NCI-H2029 (cell line): ENCODE measurements at places on chromosomes 3 and 15.

DNA sequence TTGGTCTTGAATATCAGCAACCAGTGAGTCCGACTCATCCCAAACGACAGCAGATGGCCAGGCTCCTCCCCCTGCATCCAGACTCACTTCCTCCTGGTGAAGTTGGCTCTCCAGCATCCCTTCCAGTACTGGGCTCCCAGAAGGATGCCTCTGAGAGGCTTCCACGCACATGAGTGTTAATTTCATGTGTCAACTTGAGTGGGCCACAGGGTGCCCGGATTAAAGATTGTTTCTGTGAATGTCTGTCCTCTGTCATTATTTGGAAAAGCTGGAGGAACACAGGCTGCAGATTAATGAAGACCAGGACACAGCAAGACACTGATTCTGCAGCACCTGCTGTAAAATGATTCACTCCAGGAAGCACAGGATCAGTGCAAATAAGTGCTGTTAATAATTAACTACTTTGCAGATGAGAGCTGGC is 99.8 kb downstream of the ATP10A start:
- no peak for DNase-seq

DNA sequence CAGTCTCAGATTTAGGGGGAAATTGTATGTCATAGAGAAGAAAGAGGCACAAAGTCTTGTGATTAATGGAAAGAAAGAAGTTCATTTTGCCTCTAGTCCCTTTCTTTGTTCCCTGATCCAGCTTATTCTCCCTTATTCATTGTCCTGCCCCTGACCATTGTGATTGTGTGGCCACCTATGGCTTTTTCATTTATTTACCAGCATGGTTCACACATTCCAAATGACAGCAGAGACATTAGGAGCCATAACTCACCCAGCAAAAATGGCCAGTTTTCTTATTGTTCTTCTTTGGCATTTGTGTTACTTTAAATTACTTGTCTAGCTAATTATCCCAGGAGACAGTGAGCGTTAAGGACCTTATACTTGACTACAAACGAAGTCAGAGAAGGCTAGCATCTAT is 36.3 kb upstream of the SGO1 start:
- no peak for DNase-seq

- no peak for DNase-seq
Measured at GRCh38 chr3:71111784-71112440, 471.6 kb downstream of the FOXP1 start.

DNA sequence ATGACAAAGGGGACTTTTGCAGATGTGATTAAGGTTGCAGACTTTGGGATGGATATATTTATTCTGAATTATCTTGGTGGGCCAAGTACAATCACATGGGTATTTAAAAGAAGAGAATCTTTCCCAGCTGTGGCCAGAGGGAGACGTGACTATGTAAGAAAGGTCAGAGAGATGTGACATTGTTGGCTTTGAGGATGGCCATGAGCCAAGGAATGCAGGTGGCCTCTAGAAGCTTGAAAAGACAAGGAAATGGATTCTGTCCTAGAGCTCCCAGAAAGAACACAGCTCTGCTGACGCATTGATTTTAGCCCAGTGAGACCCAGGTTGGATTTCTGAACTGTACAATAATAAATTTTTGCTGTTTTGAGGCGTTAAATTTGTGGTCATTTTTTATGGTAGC is 616.0 kb upstream of the TBL1XR1 start:
- DNase-seq, result peak; percentile 85

DNA sequence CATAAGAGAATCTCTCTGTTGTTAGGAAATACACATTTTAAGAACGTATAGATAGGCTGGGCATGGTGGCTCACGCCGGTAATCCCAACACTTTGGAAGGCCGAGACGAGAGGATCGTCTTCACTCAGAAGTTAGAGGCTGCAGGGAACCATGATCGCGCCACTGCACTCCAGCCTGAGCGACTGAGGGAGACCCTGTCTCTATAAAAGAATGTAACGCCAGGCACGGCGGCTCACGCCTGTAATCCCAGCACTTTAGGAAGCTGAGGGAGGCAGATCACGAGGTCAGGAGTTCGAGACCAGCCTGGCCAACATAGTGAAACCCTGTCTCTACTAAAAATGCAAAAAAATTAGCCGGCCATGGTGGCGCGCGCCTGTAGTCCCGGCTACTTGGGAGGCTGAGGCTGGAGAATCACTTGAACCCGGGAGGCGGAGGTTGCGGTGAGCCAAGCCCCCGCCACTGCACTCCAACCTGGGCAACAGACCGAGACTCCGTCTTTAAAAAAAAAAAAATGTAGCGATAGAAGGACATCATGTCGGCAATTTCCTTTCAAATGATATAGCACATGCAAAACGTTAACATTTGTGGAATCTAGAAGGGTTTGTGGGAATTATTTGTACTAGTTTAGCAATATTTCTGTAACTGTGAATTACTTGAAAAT is 730 bp upstream of the RPL14 start:
- DNase-seq, result no peak

DNA sequence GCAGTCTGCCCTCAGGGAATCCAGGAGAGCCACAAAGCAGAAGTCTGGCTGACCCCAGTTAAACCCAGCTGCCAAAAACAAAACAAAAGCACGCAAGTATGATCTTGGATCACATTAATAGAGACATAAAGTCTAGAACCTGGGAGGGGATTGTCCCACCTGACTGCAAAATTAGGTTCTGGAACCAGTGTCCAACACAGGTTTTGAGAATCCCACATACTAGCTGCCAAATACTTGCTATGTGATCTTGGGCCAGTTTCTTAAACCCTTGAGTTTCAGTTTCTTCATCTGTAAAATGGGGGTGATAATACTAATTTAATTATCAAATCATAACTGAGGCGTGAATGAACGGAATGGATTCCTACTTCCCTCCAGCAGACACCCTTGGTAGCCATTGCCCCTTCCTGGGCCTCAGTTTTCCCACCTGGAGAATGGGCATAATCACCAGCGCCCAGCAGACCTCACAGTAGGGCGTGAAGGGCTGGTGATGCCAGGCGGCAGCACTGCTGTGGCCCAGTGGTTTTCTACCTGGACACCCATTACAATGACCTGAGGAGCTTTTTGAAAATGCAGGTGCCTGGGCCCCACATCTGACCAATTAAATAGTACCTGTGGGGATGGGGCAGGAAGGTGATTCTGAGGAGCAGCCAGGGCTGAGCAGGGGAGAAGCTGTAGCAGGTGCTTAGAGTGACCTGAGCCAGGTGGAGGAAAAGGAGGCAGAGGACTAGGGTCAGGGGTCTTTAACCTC is 32.2 kb downstream of the GRIP2 start:
- DNase-seq, result no peak

GRCh38 chr3:189237526-189237925 is 65.8 kb downstream of the TPRG1 start:
- no peak for DNase-seq

GRCh38 chr3:190849607-190850006 is 12.9 kb downstream of the GMNC start:
- DNase-seq, result no peak

DNA sequence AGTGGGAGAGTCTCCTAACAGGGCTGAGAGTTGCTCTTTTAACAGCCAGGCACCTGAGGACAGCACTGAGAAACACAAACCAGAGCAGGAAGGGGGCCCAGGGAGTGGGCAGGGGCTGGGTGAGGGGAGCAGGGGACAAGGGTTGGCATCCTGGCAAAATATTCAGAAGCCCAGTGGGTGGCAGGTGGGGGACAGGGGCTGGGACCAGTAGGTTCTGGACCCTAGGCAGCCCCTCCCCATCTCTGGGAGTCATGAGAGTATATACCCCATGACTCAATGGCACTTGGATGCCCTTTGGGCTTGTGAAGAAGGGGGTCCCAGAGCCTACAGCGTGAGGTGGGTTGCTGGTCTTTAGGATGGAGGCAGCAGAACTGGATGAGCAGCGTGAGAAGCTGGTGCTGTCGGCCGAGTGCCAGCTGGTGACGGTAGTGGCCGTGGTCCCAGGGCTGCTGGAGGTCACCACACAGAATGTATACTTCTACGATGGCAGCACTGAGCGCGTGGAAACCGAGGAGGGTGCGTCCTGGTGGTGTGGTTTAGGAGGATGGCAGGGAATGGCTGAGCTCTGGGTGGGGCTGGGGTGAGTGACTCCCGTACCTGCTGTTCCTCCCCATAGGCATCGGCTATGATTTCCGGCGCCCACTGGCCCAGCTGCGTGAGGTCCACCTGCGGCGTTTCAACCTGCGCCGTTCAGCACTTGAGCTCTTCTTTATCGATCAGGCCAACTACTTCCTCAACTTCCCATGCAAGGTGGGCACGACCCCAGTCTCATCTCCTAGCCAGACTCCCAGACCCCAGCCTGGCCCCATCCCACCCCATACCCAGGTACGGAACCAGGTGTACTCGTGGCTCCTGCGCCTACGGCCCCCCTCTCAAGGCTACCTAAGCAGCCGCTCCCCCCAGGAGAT is 24.2 kb downstream of the NBEAL2 start:
- DNase-seq, result no peak

- peak; percentile 44 for DNase-seq
Measured at GRCh38 chr15:72199721-72200212, 2.2 kb upstream of the GRAMD2A start.

- no peak for DNase-seq
Measured at GRCh38 chr3:21331857-21332256, 419.2 kb downstream of the ZNF385D start.

- DNase-seq, result peak; percentile 68
Measured at GRCh38 chr3:57544181-57545125, at the start of gene DNAH12. TSS of gene DNAH12 (minus strand) at chr3:57544344. CDS start at chr3:57542870, 1,474 bp downstream.

- DNase-seq, result no peak
Measured at GRCh38 chr3:164364111-164364510, 714.2 kb downstream of the SI start.
